ENCODE measurements at places on chromosomes 2 and 18.

GRCh38 chr2:100119235-100119634, 23.2 kb downstream of the AFF3 start:
- no peak for DNase-seq

DNA sequence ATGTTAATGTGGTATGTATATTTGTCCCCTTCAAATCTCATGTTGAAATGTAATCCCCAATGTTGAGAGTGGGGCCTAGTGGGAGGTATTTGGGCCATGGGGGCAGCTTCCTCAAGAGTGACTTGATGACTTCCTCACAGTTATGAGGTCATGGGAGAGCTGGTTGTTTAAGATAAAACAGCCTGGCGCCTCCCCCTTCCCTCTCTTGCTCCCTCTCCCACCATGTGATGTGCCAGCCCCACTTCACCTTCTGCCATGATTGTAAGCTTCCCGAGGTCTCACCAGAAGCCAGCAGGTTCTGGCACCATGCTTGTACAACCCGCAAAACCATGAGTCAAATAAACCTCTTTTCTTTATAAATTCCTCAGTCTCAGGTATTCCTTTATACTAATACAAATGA, 258.3 kb upstream of the POU3F3 start:
- DNase-seq = no peak

DNA sequence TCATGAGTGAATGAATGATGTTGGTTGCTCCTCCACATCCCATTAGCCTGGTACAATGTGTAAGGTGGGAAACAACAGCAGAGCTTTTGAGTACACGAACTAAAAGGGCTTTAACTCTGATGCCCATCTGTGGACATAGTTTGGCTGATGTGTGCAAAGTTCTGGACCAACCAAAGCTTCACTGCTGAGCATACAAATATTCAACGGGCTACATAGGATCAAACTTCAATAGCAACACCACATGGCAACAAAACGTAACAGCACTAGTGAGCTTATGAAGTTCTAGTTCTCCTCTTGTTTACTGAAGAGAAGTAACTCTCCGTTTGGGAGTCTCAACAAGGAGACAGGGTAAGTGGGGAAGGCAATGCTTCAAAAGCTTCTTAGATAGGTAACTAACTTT, 20.4 kb downstream of the STAM2 start:
- peak; percentile 10 for DNase-seq

DNA sequence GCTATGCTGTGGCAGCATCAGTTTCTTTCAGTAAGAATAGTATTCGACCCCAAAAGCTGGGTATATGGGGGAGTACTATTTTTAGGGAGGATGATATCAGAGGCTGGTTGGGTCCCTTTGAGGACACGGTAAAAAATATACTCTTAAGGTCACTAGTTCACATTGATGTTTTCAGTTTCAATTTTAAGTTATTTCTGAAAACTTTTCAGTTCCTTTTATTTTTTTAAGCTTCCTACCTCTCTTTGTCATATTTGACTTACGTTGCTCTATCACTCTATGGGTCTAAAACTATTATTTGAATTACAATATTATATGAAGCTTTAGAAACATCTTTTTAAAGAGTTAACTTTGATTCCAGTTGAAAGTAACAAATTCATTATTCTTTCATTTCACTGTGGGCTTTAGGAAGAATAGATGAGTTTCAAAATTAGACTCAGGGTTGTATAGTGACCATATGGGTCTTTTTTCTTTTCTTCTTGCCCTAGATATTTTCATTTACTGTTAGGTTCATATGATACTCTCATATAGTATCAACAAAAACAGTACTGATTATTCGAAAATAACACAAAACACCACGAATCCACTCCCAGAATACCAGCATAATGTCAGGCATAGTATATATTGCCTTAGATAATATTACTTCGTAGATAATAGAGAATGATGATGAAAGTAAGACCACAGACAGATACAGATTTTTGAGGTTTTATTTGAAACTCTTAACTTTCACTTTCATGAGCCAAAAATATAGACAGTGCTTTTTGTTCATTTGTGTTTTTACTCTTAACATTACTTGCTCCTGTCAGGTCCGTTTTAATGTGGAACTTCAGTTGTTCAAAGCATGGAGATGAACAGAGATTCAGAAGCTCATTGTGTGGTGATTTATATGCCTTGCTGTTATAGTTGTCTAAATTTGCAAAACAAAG, 9.8 kb downstream of the RMDN2 start:
- no peak for DNase-seq

DNA sequence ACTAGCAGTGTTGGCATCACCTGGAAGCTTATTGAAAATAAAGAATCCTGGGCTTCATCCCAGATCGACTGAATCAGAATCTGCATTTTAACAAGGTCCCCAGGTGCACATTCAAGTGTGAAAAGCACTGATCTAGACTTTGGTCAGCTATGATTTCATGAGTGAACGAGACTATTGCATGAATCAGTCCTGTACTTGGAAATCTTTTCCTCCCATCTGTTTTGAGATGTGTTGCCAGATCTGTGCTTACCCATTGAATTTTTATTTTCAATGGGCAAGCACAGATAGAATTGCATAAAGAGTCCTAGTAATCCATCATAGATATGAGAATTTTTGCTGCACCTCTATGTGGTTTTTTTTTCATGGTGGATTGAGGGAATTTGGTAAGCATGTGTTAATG, 64.0 kb downstream of the PMS1 start:
- no peak for DNase-seq

DNA sequence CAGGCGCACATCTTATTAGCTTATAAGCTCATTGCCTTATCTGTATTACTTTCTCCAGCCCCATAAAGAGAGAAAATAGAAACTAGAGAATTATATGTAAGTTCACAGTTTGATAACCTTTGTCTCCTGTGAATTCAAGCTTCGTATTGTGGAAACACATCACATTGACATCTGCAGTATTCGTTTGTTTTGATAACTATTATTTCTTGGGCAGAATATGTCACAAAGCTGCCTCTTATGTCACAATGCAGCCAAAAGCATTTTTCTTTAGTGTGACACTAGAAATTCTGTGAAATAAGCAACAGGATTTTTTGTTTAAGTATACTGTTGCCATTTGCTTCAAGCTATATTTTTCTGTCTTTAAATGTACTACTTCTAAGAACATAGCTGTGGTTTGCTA, 221.5 kb downstream of the DOK6 start:
- DNase-seq = no peak

GRCh38 chr2:193523662-193524061, 1328.9 kb upstream of the TMEFF2 start:
- no peak for DNase-seq

DNA sequence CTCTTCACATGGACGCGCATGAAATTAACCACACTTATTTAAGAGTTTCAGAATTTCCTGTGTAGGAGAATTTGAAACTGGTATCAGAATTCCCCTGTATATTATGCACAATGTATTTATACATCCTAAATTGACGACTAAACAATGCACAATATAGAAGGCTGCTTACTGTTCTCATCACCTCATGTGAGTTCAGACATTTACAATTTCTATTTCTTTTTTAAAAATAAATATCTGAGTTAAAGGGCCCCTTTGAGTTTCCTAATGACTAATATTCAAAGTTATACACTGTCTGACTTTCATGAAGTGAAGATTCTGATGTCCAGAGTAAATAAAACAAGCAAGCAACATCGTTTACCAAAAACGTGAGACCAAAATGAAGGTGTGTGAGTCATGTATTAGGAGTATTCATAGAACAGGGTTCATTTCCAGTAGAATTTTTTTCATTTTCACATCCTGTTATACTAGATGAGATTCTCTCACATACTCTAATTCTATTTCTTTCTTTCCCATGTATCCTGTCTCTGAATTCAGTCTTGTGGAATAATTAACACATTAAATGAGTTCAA, 406.2 kb downstream of the NUP35 start:
- no peak for DNase-seq

GRCh38 chr2:142234741-142235140, 103.9 kb upstream of the LRP1B start:
- DNase-seq = no peak

DNA sequence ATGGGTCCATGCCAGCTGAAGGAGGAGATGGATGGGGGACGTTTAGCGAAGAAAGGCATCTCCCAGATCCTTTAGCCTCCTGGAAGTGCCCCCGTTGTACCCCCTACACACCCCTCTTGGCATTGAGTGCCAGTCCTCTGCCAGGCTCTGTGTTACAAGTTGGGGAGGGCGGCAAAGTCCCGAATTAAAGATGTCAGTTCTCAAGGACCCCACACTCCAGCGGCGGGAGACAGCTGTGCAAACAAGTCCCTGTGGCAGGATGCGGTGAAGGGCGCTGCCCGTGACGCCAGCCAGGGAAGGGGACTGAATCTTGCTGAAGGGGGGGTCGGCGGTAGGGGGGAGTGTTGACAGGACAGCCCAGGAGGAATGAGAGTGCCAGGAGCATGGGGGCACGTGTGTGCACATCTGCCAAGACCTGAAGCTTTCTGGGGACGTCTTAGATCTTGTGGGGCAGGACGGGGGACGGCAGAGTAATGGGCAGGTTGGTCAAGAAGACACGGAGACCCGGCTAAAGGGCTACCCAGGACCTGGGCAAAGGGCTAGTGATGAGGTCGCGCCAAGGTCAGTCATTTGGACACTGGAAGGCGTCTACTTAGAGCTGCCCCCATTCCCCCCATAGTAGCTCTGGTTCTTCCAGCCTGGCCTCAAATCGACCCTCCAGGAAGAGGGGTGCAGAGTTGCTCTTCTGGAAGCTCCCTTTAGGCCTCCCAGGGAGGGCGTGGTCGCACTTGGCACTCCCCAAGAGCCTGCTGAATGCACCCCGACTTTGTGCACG, 2.8 kb upstream of the CTDSP1 start:
- DNase-seq = peak; percentile 36

DNA sequence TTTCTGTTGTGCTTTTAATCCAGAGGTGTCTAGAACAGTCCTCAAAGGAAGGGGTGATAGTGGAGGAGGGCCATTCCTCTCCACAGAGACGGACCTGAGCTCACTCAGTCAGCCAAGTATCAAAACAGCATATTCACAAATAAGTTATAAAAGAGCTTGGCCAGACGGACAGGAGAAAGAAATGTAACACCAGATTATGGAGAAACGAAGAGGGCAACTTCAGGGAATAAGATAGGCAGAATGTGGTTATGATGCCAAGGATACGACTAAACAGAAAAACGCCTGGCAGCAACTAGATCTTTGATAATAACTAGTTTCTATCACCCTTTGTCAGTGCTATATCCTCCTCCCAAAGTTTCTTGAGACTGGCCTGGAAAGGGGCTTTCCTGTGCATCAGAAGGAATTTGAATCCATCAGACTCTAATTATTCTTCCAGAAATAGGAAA, 42.5 kb downstream of the MAP4K3 start:
- no peak for DNase-seq

- DNase-seq = no peak
These were observed 27.0 kb upstream of the TWIST2 start for GRCh38 chr2:238820916-238821315.

DNA sequence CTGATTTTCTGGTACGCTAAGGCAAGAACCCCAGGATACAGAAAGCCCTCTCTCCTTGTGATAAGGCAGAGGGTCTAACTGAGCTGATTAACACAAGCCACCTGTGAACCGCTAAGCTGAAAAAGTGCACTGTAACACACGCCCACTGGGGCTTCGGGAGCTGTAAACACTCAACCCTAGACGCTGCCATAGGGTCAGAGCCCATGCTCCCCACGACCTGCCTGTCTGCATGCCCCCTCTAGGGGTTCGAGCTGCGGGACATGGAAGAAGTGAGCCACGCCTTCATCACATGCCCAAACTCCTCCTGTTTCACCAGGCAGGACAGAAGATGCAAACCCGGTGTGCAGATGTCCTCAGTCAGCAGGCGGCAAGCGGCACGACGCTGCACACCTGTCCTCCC, 173.9 kb upstream of the RAB12 start:
- no peak for DNase-seq

GRCh38 chr2:122831649-122832048, 1076.2 kb downstream of the TSN start:
- DNase-seq = no peak

GRCh38 chr2:147026664-147027295, 818.0 kb upstream of the ACVR2A start:
- no peak for DNase-seq

- no peak for DNase-seq
These were observed 371.9 kb downstream of the RIT2 start for GRCh38 chr18:42743373-42744138.

DNA sequence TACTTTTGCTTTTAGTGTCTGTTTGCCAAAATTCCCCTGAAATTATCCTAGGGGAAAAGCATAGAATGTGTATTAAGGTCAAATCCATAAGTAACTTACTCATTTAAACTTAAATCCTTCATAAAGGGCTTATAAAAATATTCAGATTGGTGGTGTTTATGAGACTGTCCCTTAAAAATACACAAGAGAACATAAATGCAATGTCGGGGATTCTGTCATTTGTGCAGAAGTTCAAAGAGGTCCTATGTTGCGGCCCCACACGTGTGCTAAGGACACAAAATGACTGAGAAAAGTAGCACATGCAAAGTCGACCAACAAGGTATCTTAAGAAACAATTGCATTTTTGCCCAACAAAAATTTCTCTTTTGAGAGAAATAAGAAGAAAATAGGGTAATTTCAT, 225.1 kb downstream of the PIEZO2 start:
- no peak for DNase-seq

DNA sequence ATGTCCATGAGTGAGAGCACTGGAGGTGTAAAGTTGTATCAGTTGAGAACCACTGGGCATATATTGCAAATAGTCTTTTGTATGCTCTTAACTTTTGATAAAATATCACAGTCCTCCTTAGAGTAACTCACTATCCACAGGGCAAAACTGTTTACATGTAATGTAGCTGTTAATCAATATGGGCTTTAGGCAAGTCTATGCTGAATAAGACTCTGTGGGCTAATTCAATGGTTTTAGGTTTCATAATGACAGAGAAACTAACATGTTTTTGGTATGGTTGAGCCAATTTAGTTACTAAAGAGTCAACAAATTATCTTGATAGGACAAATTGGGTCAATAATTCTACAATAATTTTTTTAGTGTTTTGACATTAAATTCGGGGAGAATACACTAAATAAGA, 1134.9 kb upstream of the FAM98A start:
- DNase-seq = no peak

DNA sequence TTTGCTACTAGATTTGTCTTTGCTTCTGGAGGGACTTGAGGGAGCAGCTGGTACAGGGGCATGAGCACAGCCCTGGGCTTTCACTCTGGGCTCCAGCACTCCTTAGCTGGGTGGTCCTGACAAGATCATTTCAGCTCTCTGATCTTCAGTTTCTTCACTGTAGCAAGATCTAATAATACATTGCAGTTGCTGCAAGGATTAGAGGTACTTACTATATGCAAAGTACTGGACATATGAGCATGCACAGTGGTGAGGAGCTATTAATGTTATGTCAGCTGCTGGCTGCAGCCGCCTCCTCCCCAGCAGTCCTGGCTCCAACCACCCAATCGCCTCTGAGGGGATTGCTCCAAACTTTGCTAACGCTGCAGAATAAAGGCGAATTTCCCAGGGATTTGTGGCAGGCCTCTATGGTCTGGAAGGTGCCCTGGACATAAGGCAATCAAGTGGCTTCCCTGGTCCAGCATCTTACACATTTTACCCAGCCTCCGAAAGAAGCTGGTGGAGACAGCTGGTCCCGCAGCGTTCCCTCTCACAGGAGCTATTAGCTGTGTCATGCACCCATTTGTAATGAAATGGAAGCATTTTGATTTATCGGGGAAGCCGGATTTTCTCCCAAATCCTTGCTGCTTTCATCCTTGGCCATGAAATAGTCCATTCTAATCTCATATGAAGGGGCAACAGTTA, 96.7 kb downstream of the RHOB start:
- no peak for DNase-seq

GRCh38 chr2:127996160-127996559, 31.7 kb downstream of the SAP130 start:
- no peak for DNase-seq

Measured in HFFc6 (cell line).